H54 (cell line): ENCODE measurements at places on chromosomes 2 and 18.

DNA sequence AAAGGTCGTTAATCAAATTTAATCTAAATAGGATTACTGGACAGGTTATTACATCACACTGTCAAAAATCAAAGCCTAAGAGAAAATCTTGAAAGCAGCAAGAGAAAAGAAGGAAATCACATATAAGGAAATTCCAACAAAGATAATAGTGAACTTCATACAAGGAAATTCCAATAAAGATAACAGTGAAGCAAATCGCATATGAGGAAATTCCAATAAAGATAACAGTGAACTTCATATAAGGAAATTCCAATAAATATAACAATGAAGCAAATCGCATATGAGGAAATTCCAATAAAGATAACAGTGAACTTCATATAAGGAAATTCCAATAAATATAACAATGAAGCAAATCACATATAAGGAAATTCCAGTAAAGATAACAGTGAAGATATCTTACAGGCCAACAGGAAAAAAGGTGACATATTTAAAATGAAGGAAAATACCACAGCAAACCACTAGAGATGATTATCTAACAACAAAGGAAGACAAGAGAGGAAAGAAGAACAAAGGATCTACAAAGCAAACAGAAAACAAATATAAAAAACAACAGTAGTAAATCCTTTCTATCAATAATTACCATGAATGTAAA lies 787.7 kb downstream of the CCDC85A start:
- no peak for DNase-seq

GRCh38 chr2:143422681-143423080 lies 293.5 kb downstream of the ARHGAP15 start:
- no peak for DNase-seq

- no peak for DNase-seq
Measured at GRCh38 chr2:5915881-5916310, 223.7 kb downstream of the SOX11 start.

DNA sequence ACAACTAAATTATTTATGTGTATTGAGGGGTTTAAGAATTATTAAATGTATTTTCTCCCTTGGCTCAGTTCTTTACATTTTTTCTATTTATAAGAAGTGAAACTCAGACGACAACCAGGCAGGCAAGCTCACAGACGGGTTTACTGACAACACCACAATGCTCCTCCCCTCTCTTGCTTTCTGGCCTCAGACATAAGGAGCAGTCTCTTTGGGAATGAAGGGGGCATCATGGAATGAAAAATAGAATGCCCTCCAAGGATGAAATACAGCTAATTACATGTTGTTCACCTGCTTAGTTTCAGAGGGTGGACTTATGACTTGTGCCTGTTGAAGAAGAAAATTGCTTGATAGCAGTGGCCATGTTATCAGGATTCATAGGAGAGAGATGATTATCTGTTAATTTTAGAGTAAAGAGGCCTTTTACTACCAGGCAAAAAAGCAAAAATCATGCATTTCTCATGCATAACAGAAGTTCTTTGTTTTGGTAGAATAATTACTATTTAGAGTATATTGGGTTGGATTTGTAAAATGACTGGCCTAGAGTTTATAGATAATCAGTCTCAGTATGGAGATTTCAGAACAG lies 172.1 kb upstream of the LRRTM1 start:
- DNase-seq = no peak

DNA sequence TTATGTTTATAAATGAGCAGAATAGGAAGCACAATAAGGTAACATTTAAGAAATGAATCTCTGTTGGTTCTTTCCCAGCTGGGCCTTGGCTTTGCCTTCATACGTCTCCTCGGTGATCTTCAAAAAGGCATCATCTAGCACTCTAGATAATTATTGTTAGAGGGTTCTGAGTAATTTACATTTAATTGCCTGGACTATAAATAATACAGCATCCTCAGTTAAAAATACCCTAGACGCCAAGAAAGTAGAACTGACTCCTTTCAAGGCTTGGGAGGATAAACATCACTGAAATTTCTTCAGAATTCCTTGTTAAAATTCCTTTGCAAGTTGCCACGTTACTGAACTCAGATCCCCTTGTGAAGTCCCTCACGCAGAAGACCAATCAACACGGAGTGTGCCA lies 199.7 kb upstream of the BOD1L2 start:
- DNase-seq = no peak

DNA sequence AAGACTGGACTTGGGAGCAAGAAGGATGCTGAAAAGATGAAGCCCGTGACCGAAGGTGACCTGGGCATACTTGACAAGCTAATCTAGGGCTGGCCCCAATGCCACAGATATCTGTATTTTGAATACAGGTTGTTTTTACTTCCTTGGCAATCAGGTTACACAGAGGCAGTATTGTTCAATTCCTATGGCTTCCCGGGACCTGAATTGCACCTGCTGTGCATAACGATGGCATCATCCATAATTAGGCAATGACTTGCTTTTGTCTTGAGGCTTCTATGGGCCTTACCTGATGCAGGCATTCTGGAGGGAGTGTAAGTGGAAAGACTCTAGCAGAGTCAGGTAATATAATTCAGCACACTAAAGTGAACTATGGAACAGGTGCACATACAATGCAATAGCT lies 60.6 kb upstream of the CUL3 start:
- DNase-seq = no peak

- no peak for DNase-seq
Measured at GRCh38 chr2:166419616-166419934, 43.8 kb upstream of the SCN9A start.

GRCh38 chr18:61742565-61743429 lies 150.0 kb downstream of the RNF152 start:
- no peak for DNase-seq

GRCh38 chr2:73963385-73964120 lies 21.2 kb upstream of the TET3 start:
- DNase-seq = no peak
